Heart left ventricle (tissue), 16 donors: ENCODE measurements at places on chromosomes 2 and 18. TPM values are rescaled to one million over a fixed set of nuclear protein-coding genes. Genes with fewer than 3 reads are reported as not detected.

- no peak for DNase-seq
Measured at GRCh38 chr2:132715386-132716351, 45.7 kb upstream of the LYPD1 start.

GRCh38 chr2:127313406-127313805 lies 19.5 kb upstream of the ERCC3 start:
- DNase-seq, result no peak

DNA sequence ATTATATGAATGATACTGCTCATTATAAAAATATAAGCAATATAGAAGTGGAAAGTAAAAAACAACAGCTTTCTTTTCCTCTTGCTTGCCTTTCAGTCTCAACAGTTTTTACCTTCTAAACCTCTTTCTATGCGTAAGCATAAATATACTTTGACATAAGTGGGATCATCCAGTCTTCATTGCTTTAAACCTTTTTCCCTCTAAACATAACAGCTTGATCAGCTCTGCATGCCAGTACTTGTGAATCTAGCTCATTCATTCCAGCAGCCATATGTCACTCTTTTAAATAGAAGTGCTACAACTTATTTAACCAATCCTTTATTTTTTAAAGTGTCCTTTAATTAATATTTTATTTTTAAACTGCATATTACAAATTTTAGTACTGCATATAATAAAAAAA lies 88.1 kb downstream of the TTC27 start:
- no peak for DNase-seq

- no peak for DNase-seq
Measured at GRCh38 chr2:20235655-20236305, 10.8 kb upstream of the SDC1 start.

DNA sequence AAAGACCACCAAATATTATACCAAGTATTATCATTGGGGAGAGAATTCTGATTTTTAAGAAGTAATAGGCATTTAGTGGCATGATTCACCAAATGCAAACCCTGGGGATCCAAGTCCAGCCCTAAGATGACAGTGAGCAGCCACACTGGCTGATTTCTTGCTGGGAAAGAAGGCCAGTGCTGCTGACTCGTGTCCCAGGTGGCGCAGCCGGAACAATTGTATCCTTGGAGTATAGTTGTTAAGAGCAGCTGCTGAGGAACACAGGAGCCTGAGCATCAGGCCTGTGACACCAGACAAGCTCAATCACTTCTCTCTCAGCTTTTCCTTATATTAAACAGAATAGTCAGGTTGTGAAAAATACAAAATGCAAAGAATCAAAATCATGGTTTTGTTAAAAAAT lies 48.4 kb downstream of the LRP1B start:
- no peak for DNase-seq

DNA sequence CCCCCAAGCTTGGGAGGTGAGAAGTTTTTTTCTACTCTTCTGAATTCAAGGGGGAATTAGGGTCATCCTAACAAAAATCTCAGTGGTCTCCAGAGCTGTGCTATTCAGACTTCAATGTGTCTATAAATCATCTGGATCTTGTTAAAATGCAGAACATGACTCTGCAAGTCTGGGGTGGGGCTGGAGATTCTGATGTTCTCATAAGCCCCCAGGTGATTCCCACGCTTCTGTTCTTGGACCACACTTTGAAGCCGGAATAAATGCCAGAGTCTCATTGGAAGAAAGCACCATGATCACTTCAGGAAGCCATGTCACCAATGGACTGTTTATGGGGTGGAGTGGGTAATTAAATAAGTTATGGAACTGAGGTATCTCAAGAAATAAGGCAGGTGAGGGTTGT lies 22.2 kb upstream of the SLC16A14 start:
- no peak for DNase-seq

GRCh38 chr18:13574761-13575160 lies 151.6 kb downstream of the FAM210A start:
- DNase-seq, result no peak

- no peak for DNase-seq
Measured at GRCh38 chr2:42882756-42883155, 90.4 kb upstream of the HAAO start.

DNA sequence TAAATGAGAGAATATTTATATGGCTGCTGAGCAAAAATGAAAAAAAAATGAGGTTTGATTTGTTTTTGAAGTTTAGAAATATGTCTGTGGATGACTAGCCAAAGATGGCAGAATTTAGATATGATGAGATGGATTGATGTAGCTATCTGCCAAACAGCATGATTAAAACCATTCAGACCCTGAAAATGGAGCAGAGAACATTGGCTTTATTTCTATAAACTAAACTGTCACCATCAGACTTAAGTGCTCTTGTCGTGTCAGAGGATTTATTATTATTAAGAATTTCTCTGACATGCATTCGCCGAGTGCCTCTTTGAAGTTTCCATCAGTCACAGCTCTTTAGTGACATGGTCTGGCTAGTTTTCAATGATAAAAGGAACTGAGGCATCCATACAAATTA lies 151.7 kb downstream of the LRRTM4 start:
- DNase-seq, result no peak

CRYGD gene
- not detected for polyA plus RNA-seq
